ENCODE measurements at places on chromosomes 6 and 20.

DNA sequence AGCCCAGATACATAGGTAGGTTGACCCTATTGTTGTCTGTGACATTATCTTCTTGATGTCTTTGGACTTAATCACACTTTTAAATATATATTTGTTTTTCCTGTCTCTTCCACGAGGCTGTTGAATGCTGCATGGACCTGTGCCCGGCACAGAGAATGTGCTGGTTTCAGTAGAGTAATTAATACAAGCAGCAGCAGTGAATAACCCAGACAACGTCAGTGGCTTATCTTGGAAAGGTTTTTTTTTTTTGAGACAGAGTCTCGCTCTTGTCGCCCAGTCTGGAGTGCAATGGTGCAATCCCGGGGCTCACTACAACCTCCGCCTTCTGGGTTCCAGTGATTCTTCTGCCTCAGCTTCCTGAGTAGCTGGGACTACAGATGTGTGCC, 108.2 kb downstream of the CDH26 start:
- no peak for DNase-seq

- no peak for DNase-seq
Observed at GRCh38 chr20:16412906-16413305, 160.3 kb downstream of the KIF16B start.

DNA sequence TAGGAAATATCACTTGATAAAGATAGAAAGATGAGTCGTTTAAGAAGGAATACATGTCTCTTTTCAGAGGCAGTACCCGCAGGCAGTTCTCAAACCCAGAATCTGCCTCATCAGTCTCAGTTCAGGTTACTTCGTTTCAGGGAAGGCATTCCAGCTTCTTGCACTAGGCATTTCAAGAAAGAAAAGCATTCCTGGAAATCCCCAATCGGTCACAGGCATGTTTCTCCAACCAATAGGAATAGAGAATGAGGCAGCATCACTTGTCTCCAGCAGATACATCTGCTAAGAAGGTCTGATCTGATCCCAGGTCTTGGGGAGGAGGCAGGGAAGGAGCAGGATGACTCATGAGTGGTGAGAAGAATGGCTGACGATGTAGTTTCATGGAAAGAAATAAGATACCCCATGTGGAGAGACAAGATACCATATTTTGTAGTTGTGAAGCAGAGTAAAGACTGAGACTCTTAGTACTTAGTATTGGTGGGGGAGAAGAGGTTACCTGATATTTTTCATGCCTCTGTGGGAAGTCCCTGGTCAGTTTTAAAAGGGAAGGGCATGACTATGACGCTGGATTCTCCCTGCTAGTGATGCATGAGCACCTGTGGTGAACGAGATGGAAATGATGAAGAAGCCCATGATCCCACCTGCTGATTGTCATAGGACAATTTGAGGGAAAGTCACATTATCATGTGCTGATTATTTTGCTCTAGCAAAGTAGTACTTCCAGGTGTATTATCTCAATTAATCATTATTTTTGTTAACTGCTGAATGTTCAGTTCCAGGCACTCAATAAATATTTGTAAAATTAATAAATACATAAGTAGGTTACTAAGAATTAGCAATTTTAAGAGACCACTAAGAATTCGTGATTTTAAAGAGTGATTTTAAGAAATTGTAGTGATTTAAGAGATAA, 20.3 kb upstream of the HLA-DRB1 start:
- DNase-seq, result peak; percentile 57

DNA sequence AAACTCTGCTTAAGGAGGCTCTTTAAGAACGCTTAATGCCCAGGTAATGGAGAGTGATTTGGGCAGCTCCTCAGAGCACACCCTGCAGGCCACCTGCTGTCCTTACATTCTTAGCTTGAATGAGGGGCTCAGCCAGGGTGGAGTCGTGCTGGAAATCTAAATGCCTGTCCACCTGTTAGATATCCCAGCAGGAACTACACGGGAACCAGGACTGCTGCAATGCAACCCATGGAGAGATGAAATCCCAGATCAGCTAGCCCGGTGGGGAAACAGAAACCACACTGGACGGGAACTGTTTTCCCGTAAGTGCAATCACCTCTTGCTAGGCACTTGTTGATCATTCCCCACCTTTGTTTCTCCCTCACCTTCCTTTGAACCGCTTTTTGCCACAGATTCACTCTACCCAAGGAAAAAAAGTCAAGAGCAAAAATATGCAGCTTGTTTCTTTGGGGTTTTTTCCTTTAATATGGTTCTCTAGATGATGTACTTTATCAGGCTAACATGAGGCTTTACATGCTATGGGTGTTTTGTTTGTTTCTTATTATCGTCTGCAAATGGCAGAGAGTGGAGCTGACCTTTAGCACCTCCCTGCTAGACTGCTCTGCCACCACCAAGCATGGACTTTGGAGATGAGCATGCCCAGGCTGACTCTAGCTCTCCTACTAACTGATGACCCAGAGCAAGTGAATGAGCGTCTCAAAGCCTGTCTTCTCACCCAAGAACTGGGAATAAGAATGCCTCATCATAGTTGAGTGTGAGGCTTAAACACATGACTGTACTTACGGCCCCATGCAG, 125.9 kb upstream of the TNFAIP3 start:
- DNase-seq, result no peak
